ENCODE measurements at places on chromosomes 2 and 18.

- DNase-seq: no peak
Observed at GRCh38 chr18:55290898-55291297, 297.1 kb downstream of the TCF4 start.

GRCh38 chr18:2896990-2897389, 50.2 kb downstream of the EMILIN2 start:
- no peak for DNase-seq

- no peak for DNase-seq
Observed at GRCh38 chr2:173326806-173327205, 27.9 kb upstream of the CDCA7 start.

- DNase-seq: no peak
Observed at GRCh38 chr2:58432491-58433170, 191.5 kb upstream of the FANCL start.

DNA sequence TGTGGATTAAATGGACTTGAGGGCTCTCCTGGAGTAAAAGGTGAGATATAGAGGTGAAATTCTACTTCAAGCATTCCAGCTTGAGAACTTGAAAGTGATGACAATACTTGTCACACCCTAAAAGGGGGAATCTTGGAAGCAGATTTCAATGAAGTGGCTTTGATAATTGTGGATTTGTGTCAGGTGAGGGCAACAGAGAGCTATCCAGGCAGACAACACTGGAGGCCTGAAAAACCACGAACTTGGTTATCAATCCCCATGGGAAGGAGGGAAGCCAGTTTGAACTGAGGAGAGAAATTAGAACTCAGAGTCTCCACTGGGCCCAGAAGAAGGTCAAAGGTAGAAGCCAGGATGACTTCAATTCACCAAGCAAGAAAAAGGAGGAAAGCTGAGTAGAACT, 263.9 kb downstream of the FIGN start:
- DNase-seq: no peak

DNA sequence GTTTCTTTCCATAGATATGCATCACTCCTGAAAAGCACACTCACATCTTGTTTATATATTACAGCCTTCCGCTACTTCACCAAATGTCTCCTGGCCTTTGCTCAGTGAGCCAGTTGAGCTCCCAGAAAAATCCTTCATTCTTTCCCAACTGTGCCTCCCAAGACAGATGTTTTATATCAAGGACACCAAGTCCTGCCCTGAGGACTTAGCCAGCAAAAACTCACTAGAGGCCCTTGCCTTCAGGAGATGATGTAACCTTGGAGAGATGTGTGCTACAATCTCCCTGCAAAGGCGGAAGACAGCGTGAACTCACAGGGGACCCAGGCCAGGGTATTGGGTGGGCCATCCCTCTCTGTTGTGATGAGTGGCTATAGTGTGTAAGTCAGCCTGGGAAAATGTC, 86.1 kb upstream of the CTAGE1 start:
- DNase-seq: no peak

DNA sequence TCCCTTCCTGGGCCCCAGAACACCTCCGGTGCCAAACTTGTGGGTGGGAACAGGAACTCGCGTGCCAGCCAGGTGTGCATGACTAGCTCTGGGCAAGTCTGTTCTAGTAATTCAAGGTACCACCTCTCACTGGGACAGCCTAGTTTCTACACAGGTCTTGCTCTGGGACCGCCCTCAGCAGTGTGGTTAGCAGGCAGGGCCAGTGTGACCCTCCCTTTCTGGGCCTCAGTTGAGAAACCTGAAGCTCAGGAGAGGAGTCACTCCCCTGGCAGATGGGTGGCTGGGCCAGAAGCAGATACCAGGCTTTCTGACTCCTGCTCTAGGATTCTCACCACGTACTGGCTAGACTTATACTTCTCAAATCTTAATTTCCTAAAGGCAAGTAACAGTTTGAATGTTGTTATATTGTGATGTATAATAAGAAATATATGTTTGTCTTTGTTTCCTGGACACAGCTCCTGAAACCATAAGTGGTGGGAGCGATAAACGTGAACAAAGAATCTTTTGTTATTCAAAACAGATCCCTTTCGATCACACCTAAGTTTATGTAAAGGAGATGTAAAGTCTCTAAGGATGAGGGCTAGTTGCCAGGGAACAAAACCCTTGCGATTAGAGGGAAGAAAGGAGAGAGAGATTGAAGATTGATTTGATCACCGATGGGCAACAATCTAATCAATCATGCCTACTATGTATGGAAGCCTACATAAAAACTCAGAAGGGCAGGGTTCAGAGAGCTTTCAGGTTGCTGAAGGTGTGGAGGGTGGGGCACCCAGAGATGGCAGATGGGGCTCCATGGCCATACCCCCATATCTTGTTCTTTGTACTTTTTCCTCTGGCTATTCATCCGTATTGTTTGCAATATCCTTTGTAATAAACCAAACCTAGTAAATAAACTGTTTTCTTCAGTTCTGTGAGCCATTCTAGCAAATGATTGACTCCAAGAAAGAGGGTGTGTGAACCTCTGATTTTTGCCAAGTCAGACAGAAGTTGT, 952 bp upstream of the UGT1A6 start:
- DNase-seq: no peak

DNA sequence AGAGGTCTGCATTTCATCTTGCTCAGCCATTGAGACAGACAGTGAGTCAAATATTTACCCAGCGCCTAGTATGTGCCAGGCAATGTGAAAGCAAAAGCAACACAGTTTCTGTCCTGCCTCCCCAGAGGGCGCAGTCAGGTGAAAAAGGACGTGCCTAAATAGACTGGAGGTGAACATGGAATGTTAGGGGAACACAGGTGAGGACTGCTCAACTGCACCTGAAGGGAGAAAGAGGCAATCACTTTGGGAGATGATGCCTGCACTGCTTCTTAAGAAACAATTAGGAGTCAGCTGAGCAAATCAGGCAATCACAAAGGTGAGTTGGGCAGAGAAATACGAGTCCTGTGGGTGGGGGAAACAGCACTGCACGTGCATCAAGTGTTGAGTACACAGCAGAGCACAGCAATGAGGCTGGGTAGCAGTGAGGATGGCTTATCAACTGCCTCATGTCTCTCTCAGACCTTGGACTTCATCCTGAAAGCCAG, 218.3 kb upstream of the SMAD7 start:
- DNase-seq: no peak

DNA sequence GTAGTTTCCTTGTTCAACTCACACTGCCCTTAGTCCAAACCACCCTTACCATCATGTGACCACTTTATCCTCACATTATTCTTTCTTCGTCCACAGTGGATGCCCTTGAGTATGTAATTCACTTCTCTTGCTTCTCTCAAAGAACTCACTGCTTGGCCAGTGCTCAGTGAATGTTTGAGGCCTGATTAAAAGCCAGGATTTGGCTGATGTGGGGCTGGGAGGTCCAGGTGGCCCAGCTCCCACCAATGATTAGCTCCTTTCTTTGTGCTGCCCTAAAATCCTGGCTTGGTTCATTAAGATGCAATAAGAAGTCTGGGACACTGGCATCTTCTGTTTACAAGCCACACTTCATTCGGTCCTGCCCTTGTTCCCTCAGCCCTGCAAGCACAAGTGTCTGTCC, 97.8 kb upstream of the CELF4 start:
- no peak for DNase-seq

- no peak for DNase-seq
Observed at GRCh38 chr2:148882051-148882450, 7.0 kb downstream of the KIF5C start.

- no peak for DNase-seq
Observed at GRCh38 chr2:67970071-67970470, 92.7 kb downstream of the C1D start.

DNA sequence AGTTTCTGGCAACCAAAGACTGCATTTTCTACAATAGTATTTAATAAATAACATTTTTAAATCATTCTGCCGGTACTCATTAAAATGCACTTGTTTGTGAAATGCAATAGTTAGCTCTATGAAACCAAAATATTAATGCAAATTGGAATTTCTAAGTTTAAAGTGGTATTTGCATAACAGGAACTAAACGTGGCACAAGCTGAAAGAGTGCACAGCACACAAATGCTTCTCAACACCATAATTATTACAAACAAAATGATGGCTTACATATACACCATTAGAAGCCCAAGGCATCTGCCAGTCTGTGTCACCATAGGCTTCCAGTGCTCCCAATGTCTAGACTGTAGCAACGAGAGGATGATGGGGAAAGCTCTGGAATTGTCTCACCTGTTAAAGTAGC, 280.5 kb downstream of the TCF4 start:
- no peak for DNase-seq

GRCh38 chr18:11518788-11519685, 90.4 kb upstream of the SLC35G4 start:
- DNase-seq: no peak

DNA sequence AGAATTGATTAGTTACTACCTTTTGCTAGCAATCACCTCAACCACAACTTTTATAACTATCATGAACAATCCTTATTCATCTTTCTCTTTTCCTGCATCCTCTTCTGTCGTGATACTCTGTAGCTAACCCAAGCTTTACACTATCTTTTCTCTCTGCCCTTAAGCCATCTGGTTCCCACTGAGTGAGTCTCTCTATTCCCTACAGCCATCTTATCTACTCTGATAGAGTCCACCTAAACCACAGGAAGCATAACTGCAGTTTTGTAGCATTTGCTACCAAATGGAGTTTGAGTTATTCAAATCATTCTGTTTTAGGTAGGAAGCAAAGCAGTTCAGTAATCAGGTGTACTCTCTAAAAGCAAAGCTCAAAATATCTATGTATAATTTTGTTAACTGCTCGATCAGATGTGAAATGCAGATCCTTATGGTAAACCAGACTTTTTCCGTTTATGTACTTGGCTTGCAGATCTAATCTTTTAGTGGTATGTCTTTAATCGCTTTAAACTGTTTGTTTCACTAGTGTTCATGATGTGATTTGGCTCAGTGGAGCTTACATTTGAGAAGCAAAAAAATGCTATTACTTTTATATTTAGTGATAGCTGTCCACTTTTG, 91.0 kb downstream of the CSRNP3 start:
- no peak for DNase-seq

DNA sequence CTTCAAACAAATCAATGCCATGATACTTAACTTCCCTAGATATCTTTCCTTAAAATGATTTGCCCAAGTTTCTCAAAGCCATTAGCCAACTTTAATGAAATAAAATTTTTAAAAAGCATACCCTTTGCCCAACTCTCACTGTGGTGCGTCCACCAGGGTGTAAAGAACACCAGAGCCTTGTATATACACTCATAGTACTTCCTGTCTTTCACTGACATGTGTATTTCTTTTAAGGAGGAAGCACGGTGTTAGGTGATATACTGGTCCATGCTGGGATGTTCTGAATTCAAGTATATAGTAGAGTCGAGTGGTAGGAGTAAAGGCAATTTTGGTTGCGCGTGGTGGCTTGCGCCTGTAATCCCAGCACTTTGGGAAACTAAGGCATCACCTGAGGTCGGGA, 22.7 kb downstream of the AAK1 start:
- DNase-seq: no peak

DNA sequence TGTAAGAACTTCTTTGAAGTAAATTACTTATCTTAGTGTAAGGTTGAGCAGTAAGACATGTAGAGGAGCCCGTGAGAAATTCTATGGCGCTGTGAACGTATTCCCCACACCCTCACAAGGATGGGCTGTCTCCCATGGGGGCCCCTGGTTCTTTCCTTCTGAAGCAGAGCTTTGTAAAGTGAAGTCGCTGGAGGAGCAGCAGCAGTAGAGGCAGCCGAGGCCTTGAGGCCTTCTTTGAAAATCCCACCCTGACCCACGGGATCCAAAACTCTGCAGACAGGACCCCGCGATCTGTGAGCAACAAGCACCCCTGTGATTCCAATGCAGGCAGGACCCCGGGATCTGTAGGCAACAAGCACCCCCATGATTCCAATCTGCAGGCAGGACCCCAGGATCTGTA, 23.8 kb upstream of the SNTG2 start:
- DNase-seq: no peak

GRCh38 chr2:151189125-151189524, 72.5 kb downstream of the RBM43 start:
- DNase-seq: no peak

DNA sequence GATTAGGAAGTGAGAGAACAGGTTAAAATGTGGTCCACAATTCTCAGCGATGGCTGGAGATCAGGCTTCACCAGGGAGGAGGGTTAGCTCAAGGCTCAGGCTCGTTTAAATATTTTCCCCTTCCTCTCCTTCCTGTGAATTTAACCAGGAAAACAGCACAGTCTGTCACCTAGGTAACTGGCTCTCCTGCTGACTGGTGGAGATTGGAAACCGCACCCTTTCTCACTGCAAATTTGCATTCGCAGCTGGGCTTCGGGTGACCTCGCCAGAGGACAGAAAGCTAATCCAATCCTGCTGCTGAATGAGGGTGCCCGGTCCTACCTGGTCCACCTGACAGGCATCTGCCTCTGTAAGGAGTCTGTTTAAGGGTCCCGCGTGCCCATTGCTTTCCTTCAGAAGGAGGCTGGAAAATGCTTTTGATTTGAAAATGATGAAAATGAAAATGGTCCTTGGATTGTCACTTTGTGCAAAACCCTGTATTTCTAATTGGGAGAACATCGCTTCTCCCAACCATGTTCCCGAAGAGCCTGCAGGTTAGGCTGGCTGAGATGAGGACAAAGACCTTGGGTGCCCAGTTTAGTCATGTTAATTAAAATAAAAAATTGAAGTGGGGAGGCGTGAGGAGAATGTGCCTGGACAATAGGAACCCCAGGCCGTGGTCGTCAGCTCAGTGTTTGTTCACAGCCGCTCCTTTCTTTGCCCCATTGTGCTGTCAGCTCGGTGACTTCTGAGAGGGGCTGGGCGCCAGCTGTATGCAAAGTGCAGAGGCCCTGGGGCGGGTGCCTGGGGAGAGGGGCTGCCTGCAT, 43.4 kb upstream of the MTCL1 start:
- no peak for DNase-seq

- no peak for DNase-seq
Observed at GRCh38 chr2:223735035-223735640, 102.2 kb downstream of the AP1S3 start.

DNA sequence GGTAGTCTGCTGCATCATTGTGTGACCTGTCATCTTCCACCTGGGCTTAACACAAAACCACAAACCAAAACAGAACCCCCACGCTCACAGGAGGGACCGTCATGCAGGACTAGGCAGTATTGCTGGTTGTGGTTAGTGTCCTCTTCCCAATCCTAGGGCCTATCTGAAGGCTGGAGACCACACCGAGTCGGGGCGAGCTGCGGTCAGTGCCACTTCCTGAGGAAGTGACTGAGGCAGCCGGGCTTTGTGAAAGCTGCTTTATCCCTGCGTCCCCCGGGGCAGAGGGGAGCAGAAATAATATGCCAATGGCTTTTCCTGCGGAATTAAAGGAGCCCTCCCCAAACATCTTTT, 22.9 kb downstream of the ZNF532 start:
- no peak for DNase-seq

GRCh38 chr2:21268197-21268877, 144.6 kb downstream of the TDRD15 start:
- no peak for DNase-seq
